Activated B cell treated with CpG ODN at 0.5 μM for 24 hours (primary cell): ENCODE measurements at places on chromosomes 11 and 22.

DNA sequence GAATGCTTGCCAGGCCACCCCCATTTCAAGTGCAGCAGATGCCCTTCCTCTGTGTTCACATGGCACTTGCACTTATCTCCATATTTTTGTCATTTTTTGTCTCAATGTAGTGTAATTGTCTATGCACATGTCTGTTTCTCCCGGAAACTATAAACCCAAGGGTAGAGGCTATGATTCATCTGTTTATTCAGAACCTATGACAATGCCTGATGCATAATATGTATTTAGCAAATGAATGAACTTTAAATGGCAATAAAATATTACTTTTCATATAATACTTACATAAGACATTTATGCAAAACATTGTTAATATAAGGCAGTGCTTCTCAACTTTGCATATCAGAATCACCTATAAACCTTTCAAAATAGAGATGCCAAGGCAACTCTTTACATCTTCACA is 6.7 kb downstream of the PAK1 start:
- DNase-seq: no peak

GRCh38 chr22:20418211-20418788 is 19.3 kb downstream of the SCARF2 start:
- peak; percentile 66 for DNase-seq

- DNase-seq: no peak
Observed at GRCh38 chr22:37529652-37530345, 10.6 kb upstream of the CARD10 start.

GRCh38 chr11:120642196-120642894 is 130.8 kb downstream of the GRIK4 start:
- DNase-seq: no peak

GRCh38 chr11:65428578-65429067 is 6.0 kb downstream of the NEAT1 start:
- no peak for DNase-seq

GRCh38 chr22:29146091-29146560 is 59.6 kb upstream of the EMID1 start:
- DNase-seq: no peak

DNA sequence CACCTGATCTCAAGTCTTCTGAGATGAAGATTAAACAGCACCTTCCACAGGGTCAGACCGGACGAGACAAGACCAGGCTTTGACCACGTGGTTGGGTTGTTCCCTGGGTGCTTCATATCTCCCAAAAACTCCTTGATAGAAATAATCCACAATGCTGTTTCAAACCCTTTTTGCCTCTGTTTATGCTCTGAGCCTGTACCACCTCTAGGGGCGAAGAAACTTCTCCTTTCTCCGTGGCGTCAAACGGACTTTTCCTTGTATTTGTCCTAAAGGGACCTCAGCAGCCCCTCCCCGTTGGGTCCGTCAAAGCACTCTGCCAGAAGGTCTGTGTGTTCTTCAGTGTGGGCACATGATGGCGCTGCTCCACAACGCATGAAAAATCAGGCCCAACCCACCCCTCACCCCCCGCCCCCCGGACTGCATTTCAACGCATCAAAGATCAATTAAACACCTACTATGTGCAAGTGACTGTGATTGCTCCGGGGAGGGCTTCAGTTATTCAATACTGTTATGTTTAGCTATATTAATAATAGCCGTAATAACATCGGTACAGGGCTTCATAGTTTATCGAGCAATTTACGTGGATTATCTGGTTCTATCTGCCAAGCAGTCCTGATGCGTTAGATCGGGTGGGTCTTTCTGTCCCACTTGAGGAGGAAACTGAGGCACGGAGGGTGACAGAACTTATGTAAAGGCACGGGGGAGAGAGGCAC is 17.3 kb upstream of the EIF3D start:
- DNase-seq: no peak

- no peak for DNase-seq
Observed at GRCh38 chr22:39525658-39525975, 5.3 kb downstream of the ATF4 start.

DNA sequence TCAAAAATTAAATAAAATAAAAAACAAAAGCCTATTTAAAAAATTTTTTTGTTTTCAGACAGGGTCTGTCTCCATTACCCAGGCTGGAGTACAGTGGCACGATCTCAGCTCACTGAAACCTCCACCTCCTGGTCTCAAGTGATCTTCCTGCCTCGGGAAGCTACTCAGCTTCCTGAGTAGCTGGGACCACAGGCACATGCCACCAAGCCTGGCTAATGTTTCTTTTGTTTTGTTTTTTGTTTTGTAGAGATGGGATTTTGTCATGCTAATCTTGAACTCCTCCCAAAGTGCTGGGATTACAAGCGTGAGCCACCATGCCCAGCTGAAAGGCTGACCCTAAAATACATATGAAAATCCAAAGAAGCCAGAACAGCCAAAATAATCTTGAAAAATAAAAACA is 20.4 kb upstream of the L3MBTL2 start:
- DNase-seq: no peak

DNA sequence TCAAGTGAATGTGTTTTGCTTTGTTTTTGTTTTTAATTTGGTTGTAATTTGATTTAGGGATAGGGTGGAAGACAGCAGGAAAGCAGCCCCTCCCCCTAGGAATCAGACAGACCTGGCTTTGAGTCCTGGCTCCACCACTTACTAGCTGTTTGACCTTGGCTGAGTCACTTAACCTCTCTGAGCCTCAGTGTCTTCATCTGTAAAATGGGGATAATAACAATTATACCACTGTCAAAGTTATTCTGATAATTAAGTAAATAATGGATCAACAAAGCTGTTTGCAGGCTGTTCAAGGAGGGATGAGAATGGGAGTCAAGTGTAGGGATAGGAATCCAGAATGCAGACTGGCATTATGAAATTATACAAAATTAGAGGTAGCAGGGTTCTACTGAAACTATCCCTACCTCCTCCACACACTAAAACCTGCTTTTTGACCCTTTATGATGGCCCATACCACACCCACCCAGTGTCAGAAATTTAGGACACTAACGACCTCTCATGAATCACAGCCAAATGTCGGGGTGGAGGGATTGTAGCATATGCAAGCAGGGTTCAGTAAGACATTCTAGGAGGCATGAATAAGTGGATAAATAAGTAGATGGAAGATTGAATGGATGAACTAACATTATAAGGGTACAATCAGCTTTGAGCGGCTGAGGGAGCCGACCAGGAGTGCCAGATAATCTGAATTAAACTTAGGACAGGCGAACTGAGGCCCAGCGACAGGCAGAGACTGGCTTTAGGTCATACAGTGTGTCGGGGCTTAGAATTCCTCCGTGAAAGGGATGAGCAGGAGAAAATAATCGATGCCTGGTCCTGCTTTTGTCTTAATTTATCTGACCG is 974 bp downstream of the ANAPC15 start:
- DNase-seq: no peak

GRCh38 chr11:120778685-120779490 is 245.0 kb upstream of the TBCEL start:
- no peak for DNase-seq

GRCh38 chr11:85029964-85030363 is 597.2 kb downstream of the DLG2 start:
- DNase-seq: no peak

DNA sequence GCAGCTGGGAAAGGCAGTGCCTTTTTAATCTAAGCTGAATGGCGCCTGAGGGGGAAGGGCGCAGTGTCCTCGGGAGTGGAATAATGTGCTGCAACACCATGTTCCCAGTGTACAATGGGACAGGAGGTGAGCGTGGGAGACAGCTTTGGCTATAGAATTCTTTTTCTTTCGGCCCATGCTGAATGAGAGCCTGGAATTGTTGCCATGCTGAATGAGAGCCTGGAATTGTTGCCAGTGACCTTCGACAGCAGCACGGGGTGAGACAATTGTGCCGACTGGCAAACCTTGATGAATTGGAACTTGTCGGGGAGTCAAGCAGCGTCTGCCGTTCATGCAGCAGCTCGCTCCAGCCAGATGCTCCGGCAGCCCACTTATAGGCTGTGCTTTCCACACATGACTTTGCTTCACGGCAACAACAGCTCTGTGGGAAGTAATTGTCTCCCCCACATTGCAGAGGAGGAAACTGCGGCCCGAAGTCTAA is 141.4 kb upstream of the E2F8 start:
- DNase-seq: no peak

- DNase-seq: peak; percentile 88
Observed at GRCh38 chr22:18001040-18001893, 23.1 kb downstream of the MICAL3 start.

- no peak for DNase-seq
Observed at GRCh38 chr22:27795053-27795452, 6.5 kb downstream of the MN1 start.

- no peak for DNase-seq
Observed at GRCh38 chr11:68994894-68995285, 14.1 kb upstream of the MRGPRD start.

DNA sequence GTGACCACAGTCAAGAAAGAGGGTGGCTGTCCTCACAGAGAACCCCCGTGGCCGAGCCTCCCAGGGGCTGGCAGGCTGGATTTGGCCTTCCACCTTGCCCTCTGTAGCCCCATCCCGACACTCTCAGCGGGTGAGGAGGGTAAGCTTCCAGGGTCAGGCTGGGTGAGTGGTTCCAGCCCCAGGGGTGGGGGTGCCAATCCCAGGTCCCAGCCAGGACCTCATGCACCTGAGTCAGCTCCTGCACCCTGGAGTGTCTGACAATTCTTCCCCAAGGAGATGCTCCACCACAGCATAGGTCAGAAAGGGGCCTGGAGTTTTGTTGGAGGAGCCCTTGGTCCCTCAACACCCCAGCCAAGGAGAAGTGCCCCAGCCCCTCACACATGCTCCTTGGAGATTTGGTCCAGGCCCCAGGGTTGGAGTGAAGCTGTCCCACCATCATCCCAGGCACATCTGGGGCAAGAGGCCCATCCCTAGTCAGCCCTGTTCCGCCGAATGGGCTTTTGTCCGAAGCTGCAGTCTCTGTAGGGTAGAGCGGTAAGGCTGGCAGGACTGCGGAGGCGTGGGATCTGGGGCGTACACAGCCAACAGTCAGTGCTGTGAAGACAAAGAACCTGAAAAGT is 8.4 kb downstream of the LINC01488 start:
- no peak for DNase-seq

DNA sequence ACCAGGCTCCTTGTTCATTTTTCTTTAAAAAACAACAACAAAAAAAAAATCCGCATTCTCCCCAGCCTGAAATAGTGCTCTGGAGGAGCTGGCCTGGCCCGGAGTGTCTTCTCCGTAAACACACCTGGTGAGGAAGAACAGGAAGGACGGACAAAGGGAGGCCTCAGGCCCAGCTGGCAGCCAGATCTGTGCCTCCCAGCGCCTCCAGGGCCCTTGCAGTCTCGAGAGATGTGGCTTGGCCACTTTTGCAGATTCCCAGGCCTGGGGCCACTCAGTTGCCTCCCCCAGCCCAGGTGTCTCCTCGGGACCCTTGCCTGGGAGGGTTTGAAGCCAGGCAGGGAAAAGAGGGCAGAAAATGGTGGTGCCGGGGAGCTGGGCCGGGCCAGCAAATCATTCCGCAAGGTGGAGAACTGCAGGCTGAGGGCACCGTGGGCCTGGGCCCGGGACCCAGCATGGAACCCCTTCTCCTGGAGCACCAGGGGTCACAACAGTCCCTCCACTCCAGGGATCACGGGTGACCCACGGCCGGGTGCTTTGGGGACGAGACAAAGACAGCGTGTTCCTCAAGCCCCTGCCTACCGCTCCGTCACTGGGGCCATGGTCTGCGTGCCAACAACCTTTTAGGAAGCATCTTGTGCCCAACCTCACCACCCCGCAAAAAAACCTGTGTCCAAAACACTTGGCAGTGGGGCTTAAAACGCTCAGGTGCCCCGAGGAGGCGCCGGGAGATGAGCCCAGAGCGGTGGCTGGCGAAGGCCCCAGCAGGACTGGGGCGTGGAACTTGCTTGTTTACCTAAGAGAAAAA is 67.1 kb upstream of the WNT7B start:
- DNase-seq: no peak

DNA sequence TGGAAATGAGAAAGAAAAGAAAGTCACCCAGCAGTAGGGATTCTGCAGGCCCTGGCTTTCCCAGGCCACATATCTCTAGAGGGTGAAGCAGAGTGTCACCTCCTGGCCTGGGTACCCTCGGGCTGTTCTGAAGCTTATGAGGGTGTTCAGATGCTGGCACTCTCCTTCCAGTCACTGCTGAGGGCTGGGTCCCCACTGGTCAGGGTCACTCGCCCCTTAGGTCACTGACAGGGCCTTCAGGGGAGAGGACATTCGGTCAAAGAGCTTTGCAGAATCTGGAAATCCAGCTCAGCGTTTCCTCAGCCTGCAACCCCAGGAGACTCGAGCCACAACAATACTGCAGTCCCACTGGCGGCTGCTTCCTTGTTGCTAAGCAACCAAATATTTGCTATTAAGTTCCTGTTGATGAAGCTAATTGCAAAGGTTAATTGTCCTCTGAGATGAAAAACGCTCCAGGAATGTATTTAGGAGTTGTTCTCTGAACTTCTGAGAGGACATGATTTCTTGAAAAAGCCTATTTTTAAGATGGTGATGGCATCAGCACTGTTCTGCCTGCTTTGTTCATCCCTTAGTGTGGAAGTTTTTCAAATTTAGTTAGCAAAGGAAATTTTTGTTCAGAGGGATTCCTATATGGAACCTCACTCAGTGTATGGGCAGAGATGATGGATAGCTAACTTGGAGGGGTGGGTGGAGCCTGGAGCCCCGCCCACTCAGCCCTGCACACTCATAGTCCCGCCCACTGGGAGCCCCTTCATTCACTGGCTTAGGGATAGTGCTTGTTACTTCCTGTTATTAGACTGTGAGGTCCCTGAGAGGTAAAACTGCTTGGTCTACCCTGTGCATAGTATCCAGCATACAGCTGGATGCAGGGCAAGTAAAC is 109.2 kb downstream of the CSNK2A3 start:
- DNase-seq: peak; percentile 26

GRCh38 chr11:85137597-85137996 is 489.5 kb downstream of the DLG2 start:
- DNase-seq: no peak

DNA sequence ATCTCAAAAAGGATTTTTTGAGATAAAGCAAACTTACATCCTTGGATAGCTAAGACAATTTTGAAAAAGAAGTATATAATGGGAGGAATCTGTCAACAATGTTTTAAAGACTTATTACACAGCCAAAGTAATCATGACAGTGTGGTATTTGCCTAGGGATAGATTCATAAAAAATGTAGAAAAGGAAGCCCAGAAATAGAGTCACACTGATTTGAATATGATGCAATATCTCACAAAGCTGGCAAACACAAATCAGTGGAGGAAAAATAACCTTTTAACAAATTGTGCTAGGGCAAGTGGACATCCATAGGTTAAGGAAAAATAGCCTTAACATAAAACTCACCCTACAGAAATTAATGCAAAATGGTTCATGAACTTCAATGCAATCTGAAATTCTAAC is 6.0 kb downstream of the XKR3 start:
- DNase-seq: no peak

GRCh38 chr11:25593221-25593620 is 738.7 kb upstream of the ANO3 start:
- DNase-seq: no peak

DNA sequence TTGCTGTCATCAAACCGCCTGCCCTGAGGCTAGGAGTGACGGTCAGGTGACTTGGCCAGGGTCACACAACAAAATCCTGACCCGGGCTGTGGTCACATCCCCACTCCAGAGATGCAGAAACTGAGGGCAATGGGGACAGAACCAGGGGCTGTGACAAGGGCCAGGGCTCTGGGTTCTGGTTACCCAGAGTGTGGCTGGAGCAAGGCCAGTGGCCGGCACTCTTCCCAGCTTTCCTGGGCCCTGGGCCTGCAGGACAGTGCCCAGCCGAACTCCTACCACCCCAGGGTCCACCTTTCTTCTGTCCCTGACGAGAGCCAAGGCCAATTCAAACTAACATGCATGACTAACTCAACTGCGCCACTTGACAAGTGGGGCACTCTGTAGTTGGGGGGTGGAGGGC is 35.9 kb downstream of the ARVCF start:
- no peak for DNase-seq
